ENCODE measurements at places on chromosomes 6 and 20.

- no peak for DNase-seq
Measured at GRCh38 chr20:22686097-22686496, 101.7 kb upstream of the FOXA2 start.

GRCh38 chr6:15269619-15270018, 23.8 kb downstream of the JARID2 start:
- no peak for DNase-seq

DNA sequence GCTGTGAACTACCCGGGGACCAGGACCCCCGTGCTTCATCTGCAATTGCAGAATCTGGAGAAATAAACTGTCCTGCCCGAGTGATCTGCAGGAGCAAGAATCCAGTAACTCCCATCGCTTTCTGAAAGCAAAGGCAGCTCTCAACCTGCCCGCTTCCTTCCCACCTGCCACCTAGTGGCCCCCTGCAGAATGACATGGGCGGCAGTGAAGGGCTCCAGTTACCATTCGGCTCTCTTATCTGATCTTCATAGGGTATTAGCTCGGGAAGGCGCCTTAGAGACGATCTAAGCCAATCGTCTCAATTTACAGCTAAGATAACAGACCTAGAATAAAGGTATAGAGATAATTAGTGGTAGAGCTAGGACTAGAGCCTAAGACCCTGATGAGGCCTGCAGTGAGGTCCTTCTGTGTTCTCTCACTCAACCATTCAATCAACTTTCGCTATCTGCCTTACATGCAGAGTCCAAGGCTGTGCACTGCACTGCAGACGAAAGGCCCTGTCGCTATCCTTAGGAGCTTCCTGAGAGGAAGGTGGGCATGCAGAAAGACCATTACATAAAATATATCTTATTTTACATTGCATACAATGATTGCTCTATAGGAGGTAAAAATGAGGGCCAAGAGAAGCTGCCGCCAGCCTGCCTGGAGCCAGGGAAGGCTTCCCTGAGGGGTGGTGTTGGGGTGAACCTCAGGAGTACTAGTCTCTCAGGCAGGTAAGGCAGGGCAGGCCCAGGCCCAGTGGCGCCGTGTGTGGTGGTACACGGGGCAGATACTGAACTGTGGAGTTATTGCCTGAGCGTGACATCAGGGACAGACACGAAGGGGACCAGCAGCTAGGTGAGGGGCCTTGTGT, 7.1 kb upstream of the PSMG4 start:
- DNase-seq = peak; percentile 74

DNA sequence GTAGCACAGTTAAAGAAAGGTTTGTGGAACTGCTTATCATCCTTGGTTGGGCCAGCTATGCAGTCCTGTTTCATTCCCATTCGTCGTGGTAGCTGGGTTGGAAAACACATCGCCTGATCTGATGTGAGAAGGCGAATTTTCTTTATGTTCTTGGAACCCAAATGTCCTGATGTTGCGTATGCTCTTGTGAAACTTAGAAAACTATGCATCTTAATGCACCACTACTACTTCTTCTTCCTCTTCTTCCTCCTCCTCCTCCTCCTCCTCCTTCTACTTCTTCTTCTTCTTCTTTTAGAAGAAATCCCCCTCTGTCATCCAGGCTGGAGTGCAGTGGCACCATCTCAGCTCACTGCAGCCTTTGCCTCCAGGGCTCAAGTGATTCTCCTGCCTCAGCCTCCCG, 381.6 kb downstream of the UTRN start:
- no peak for DNase-seq

DNA sequence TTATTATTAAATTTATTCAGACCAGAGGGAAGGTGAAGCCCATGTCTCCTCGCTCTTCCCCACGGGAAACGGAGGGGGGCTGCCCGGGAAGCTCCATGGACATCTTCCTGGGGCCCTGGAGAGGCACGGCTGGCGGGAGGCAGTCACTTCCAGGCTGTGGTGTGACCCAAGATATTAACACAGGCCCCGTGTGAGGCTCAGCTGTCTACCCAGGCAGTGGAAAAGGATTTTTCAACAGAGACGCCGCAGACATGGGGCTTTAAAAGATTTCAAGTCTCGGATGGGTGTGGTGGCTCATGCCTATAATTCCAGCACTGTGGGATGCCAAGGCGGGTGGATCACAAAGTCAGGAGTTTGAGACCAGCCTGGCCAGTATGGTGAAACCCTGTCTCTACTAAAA, 117.9 kb downstream of the ERMARD start:
- no peak for DNase-seq
